ENCODE measurements at places on chromosomes 1 and 21. TPM values are rescaled to one million over a fixed set of nuclear protein-coding genes. Genes with fewer than 3 reads are reported as not detected.

KPRP gene
- total RNA-seq: not detected

KRTAP7-1 gene
- not detected for total RNA-seq

TOR3A gene
- total RNA-seq: 36.4 TPM

FLVCR1 gene
- 16.2 TPM for total RNA-seq

SELP gene
- total RNA-seq: 2.6 TPM

HPCAL4 gene
- total RNA-seq: not detected

RAD54L gene
- total RNA-seq: 2.0 TPM

ORC1 gene
- 11.2 TPM for total RNA-seq

Data from dermis blood vessel endothelial cell (primary cell).